ENCODE measurements at places on chromosomes 4 and X.

DNA sequence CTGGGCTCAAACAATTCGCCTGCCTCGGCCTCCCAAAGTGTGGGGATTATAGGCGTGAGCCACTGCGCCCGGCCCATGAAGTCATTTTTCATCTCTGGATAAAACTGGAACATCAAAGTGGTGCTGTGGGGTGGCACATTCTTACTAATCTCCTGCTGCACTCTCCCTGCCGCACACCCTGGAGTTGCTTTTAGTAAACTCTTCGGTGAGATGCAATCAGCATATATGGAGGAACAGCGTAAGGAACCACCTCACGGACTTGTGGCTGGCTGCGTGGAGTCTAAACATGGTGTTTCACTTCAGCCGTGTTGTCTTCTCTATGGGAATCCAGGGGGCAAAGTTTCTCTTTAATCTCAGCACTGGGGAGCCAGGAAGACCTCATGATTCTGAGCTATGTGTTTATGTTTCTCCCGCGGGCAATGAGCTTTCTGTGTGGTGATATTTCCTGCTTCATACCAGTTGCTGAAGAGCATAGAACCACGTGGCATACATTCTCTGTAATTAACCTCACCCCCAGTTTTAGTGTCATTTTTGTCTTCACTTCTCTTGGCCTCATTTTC, 2.1 kb upstream of the RHOH start:
- DNase-seq: no peak

- DNase-seq: no peak
Observed at GRCh38 chrX:71565474-71566041, 12.7 kb upstream of the GCNA start.

DNA sequence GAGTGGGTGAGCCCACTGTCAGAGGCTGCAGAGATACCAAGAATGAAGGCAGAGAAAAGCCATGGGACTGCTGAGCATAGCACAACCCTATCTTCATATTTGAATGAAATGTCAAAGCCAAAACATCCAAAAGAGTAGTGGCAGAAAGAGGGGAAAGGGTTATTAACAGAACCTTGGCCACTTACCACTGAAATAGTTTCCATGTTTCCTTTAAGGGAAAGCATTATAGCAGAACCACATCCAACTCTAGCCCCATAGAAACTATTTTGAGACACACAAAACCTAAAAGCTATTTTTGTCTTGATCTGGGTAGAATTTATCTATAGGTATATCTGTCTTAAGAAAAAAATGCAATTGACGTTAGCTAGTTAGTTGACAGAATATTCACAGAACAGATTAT, 140.1 kb downstream of the CBR4 start:
- no peak for DNase-seq

DNA sequence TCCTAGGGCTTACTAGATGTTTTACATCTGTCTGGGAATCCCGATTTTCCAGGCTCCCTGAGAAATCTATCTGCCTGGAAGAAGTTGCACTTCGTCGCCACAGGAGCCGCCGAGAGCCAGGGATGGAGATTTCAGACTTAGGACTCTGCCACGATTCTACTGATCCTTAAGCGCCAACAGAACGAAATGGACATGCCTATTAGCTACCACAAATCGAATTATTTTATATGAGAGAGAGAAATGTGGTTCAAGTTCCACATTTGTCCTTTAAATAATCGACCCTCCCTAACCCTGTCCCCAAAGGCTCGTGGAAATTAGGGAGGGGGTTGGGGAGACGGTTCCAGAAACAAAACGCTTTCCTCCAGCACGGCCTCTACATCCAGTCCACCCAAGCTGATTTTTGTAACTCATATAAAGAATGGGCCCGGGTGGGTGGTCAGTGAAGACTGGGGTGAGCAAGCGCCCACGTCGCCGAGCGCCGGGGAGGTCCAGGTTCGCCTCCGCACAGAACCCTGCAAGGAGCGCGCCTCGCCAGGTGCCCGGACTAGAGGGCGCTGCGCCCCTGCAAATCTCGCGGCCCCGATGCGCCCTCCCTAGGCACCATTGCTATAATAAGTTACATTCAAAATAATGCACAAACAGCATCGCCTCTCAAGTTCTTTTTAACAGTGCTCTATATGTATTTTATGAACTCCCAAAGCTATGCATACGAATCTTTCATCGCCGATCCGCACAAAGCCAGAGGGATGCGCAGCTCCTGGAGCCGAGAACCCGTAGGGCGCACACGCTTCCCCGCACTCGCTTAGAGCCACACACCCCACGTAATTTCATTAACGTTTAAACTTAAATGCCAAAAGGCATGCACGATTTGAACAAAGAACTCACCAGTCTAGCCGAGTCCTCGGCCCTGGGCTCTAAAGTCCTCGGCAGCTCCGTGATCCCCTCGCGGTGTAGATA, 2.1 kb upstream of the FAT1 start:
- DNase-seq: no peak

DNA sequence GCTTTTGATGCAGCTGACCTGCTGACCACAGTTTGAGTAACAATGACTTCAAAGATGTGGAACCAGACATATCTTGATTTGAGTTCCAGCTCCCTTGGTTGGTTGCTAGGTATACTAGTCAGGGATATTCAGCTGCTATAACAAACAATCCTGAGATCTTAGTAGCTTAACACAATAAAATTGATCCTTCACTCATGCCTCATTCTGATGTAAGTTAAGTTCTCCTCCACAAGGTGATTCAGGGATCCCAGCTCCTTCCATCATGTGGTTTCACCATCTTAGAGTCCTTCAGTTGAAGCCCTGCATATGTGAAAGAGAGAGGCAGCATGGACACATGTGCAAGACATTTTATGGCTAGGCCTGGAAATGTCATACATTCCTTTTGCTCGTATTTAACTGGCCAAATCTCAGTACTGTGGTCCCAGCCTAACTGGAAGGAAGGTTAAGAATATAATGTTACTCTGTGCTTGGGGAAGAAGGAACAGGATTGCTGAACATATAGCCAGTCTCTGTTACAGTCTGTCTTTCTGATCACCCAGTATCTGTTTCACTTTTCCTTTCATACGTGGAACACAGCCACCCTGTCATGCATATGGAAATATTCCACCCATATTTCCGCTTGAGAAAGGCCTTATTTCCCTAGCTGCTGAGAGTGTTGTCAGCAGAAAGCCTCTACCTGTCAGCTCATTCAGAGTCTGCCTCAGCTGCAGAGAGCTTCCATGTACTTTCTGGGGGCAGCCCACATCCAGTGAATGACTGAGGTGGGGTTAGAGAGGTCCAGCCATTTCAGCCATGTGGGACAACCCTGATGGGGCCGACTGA, 7.1 kb downstream of the SMIM9 start:
- no peak for DNase-seq

GRCh38 chr4:123352240-123352945, 44.2 kb upstream of the SPRY1 start:
- no peak for DNase-seq

- DNase-seq: no peak
Observed at GRCh38 chrX:130264573-130264972, 4.1 kb downstream of the ZNF280C start.

DNA sequence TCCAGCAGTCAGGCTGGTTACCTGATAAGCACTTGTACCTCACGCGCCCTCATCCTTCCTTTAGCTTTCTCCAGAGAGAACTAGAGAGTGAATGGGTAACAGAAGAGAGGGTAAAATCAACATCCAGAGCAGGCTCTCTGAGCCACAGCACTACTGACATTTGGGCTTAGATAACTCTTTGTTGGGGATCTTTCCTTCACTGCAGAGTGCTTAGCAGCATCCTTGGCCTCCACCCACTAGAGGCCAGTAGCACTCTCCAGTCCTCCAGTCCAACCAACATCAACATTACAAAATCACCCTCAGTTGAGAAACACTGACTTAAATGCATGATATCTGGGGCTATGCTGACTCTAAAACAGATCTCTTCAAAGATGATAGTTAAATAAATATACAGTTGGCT, 220.7 kb downstream of the TACR3 start:
- DNase-seq: no peak

DNA sequence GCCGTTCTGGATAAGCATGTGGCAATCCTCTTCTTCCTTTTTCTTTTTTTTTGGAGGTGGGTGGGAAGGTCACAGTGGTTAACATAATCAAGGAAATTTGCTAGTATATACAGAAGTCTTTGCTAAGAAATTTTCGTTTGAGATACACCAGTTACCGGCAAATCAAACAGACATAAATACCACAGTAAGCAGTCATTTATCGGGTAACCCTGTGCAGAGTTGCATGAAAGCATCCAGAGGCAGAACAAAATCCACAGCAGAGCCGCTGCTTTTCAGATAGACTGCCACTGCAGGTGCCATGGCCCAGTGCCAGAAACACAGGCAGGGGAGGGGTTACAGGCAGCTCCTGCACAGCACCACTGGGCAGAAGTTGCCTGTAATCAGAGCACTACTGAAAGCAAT, 179.1 kb upstream of the MAB21L2 start:
- no peak for DNase-seq

GRCh38 chr4:35106091-35106734, 1138.1 kb downstream of the ARAP2 start:
- no peak for DNase-seq

- no peak for DNase-seq
Observed at GRCh38 chr4:73396993-73397972, 6.8 kb upstream of the ALB start.

DNA sequence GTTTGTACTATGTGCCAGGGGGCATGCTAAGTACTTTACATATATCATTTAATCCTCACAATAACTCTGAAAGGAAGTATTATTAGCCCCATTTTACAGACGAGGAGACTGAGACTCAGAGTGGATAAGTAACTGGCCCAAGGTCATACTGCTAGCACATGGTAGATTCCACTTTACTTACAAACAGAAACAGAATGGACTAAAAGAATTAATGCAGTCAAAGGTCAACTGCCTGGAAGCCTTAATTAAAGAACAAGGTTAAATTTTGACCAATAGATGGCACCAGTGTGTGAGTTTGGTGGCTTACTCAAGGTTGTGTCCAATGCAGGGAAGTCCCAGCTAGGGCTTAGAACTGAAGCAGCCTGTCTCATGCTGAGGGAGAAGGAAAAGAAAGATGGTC, 4.7 kb downstream of the RIPPLY1 start:
- no peak for DNase-seq

- no peak for DNase-seq
Observed at GRCh38 chrX:154058214-154058997, 38.7 kb upstream of the IRAK1 start.

DNA sequence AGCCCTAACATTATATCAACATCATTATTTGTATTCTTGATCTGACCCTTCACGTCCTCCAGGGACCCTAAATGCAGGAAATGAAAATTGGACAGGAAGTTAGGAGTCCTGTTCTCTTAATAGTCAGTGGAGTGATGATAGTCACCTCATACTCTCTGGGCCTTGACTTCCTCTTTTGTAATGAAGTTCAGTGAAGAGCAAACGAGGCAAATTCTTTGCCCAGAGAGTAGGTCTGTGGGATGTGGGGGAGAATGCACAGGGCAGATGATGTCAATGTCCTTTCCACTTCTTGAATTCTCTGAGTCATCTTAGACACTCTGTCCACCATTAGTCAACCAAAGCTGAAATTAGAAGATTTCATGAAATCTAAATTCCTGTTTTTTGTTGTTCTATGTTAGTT, 17.1 kb upstream of the GPRIN3 start:
- DNase-seq: no peak

DNA sequence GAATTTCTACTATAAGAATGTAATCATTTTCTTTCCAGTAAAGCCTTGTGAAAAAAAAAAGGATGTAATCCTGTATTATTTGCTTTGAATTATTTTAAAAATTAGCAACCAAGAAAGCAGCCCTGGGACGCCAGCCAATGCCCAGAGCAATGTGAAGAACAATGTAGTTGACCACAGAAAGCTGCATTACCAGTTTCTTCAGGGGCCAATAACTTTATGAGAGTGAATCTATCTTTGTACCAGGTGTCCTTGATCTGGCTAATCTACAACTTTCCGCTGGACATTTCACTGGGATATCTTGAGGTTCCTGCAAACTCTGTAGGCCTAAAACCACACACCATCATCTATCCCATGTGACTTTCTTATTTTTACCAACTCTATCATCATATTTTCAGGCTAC, 7.6 kb upstream of the KLHL2 start:
- DNase-seq: no peak

DNA sequence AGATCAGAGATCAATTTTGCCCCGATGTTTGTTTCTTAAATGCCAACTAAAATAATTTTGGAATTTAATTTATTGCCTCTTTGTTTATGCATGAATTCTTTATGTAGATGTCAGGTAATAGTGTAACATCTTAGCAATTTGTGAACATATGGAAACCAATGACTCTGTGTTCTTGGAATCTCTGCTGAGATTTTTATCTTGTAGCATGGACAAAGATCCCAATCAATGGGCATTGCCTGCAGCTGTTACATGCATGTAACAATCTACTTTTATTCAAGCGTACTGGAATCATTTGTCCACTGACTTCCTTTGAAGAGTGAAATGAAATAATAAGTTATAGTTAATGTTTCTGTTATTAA, 61.6 kb upstream of the ARSJ start:
- DNase-seq: no peak

- DNase-seq: no peak
Observed at GRCh38 chr4:48596336-48596735, 106.3 kb downstream of the ZAR1 start.

- no peak for DNase-seq
Observed at GRCh38 chrX:47080215-47080914, 2.1 kb downstream of the RGN start.

- DNase-seq: no peak
Observed at GRCh38 chrX:150253959-150254620, 109.0 kb upstream of the MAMLD1 start.

GRCh38 chrX:67524428-67524827, 19.4 kb upstream of the AR start:
- no peak for DNase-seq

GRCh38 chr4:121736735-121737351, 28.1 kb downstream of the SMIM43 start:
- no peak for DNase-seq

GRCh38 chrX:71170660-71171059, 26.0 kb downstream of the NLGN3 start:
- no peak for DNase-seq

GRCh38 chrX:11266573-11267003, 26.6 kb upstream of the AMELX start:
- DNase-seq: no peak

GRCh38 chr4:121156822-121157769, 7.0 kb downstream of the TNIP3 start:
- no peak for DNase-seq

DNA sequence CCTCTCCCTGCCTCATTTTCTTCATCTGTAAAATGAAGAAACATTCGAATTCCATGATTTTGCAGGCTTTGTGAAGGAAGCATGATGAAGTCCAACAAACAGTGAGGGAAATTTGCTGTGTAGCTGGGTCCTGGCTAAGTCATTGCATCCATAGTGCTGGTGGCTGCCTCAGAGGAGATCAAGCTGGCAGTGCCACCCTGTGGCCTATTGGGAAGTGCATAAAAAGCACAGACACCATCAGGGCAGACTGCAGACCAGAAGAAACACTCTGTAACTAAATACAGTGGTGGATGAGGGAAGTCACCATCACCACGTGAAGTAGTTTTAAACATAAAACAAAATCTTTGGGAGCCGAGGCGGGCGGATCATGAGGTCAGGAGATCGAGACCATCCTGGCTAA, 40.7 kb upstream of the DDX3X start:
- no peak for DNase-seq
